ENCODE measurements at places on chromosomes 2 and 18.

- no peak for DNase-seq
These were observed 175.1 kb downstream of the CDH19 start for GRCh38 chr18:66428795-66429194.

DNA sequence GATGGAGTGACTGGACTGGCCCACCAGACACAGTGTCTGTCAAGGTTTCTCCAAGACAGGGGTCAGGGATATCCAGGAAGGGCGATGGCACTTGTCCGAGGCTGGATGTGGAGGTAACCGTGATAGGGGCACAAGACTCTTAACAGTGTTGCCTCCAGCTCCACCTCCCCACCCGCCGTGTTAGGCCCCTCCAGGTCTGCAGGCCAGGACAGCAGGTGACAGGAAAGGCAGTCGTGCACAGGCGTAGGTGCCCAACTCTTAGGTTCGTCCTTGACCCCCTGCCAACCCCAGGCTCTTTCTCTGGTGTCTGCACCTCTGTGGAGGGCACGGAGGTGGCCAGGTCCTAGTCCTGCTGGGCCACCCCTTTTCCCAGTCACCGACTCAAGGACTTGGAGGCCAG lies 10.1 kb downstream of the ITM2C start:
- DNase-seq, result no peak

GRCh38 chr2:238462782-238463396 lies 36.2 kb downstream of the ASB1 start:
- DNase-seq, result peak; percentile 45

- DNase-seq, result no peak
These were observed 29.6 kb upstream of the LPIN1 start for GRCh38 chr2:11716689-11717321.

DNA sequence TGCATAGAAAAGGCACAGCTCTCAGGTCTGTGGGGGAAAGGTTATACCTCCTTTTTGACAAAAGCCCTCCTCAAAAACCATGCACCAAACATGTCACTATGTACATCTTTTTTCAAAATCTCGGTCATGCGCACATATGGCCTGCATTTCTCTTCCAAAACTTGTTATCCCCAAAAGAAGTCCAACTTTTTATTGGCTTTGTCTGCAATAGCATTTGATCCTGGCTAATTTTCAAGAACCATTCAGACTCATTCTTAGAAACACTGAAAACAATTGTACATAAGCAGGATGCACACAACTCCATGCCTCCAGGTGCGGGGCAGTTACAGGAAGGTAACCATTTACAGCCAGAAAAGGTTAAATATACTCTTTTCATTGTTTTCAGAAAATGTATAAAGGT lies 21.9 kb downstream of the SERTAD2 start:
- no peak for DNase-seq

DNA sequence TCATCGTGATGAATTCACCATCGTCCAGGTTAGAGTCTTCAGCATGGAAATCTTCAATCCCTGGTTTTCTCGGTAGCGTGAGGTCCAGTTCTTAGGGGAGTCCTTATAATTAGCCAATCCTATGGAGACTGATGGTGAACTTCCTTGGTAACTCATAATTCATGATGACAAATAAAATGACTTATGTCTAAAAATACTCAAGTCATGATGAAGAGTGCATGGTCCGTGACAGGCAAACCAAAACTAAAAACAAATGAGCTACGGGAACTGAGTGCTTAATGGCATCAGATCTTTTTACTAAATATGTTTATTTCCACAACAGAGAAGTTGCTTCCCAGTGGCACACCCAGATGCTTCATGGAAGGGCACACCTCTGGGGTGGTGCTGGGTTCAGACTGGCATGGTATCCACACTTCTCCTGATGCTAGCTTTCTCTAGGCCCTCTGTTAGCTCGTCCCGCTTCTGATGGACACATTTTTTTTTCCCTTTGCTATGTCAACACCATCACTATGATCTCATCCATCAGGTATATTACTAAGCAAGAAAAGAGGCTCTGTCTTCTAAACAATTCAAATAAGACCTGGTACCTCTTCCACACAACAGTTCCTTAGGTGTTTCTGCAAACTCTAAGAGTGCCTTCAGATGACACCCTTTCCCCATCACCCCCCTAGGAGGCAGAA lies 92.8 kb upstream of the NEDD4L start:
- no peak for DNase-seq

GRCh38 chr2:46001290-46001689 lies 295.9 kb upstream of the EPAS1 start:
- DNase-seq, result no peak

GRCh38 chr2:240151477-240152031 lies 11.1 kb upstream of the OTOS start:
- no peak for DNase-seq

GRCh38 chr2:182072861-182073260 lies 87.2 kb downstream of the PPP1R1C start:
- DNase-seq, result no peak

- DNase-seq, result no peak
These were observed 49.9 kb downstream of the VSNL1 start for GRCh38 chr2:17590342-17590911.

DNA sequence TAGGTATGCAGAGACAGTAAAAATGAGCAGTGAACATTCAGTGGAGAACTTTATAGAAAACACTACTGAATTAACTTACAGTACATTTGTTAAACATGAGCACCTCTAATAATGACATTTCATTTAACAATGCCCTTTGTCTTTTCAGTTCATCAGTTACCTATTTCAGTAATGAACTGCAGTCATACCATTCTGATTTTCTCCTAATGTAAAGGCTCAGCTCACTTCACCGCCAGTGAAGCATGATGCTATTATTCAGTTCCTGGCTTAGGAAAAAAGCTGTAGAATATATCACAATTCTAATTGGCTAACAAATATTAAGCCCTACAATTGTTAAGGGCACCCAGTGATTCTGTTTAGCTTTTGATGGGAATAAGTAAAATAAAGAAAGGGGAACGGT lies 37.1 kb upstream of the CCDC93 start:
- no peak for DNase-seq

DNA sequence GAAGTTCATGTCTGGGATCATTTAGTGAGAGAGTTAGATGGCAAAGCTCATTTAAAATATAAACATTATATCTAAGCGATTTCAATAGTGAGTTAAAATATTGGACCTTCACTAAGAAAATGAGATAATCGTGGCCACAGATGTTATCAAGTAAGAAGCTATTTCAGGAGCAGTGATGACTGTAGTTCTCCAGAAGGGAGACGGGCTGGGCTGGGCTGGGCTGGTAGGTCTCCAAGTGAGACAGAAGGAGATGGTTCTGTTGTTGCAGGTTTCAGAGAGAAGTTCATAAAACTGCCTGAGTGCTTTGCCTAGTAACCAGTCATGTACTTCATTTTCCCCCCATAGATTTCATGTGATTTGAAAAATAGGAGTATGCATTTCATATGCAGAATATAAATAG lies 130.1 kb upstream of the DAPL1 start:
- DNase-seq, result no peak

GRCh38 chr2:112481528-112482233 lies at the start of gene TTL:
TSS of gene TTL (plus strand) at chr2:112482156. CDS start at chr2:112482345, 189 bp downstream.
- DNase-seq, result peak; percentile 68

- no peak for DNase-seq
These were observed 1173.1 kb upstream of the ZEB2 start for GRCh38 chr2:145692971-145693478.

All from CD4-positive, alpha-beta T cell treated with Interleukin-6 at 100 ng/mL for 8 hours (primary cell).